NCI-H748 treated with DMSO at 0.1 percent for 48 hours (cell line): ENCODE measurements at places on chromosomes 2 and 18.
A peak's percentile ranks its signal among the peaks of the same experiment; 100 is the strongest.

- no peak for DNase-seq
Observed at GRCh38 chr2:109613081-109613921, 465 bp downstream of the SEPTIN10 start.

DNA sequence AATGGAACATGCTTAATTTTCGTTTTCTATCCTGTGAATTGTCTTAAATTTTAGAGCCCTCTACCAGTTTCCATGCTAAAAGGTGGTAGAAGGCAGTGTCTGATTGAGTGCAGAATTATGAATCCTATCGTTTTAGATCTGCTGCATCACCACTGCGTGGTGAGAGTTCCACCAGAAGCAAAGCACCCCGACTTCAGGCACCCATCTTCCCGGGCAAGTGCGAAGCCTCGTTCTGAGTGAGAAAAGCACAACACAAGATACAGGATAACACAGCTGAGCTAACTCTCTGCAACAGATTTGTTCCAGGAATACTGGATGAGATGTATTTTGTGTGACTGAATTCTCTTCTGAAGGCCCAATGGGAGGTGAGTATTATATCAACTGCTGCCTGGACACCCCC is 471.5 kb downstream of the EIPR1 start:
- no peak for DNase-seq

- DNase-seq: no peak
Observed at GRCh38 chr2:47012189-47012588, 96.6 kb upstream of the MCFD2 start.

DNA sequence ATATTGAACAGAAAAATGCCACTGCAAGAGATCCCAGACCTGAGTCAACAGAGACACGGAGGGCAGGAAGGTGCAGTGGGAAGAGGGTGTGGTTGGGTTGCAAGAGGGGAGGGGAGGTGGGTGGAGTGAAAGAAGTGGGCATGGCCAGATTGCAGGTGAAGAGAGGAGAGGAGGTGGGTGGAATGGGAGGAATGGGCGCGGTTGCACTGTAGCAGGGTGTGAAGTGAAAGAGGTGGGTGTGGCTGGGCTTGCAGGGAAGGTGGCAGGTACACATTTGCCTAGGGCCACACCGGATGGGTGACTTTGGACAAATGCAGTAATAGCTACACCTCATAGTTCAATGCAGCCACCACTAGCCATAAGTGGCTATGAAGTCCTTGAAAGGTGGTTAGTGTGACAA is 71.1 kb downstream of the DOCK10 start:
- peak; percentile 97 for DNase-seq

DNA sequence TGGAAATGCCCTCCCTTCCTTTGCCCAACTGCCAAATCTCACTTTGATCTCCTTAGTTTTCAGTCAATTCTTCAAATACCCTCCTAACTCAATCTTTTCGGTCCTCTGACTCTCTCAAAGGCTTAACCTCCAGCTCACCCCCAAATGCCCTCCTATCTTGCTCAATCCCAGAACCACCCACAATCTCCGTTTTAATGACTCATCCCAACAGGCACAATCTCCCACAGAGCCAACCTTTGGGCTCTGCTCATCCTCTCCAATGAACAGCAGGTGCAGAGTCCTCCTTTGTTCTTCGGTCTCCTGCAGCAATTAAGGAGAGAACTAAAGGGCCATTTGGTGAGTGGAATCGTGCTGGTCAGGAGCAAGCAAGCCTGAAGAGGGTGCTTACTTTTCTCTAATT is 366.1 kb upstream of the CRIM1 start:
- DNase-seq: no peak

DNA sequence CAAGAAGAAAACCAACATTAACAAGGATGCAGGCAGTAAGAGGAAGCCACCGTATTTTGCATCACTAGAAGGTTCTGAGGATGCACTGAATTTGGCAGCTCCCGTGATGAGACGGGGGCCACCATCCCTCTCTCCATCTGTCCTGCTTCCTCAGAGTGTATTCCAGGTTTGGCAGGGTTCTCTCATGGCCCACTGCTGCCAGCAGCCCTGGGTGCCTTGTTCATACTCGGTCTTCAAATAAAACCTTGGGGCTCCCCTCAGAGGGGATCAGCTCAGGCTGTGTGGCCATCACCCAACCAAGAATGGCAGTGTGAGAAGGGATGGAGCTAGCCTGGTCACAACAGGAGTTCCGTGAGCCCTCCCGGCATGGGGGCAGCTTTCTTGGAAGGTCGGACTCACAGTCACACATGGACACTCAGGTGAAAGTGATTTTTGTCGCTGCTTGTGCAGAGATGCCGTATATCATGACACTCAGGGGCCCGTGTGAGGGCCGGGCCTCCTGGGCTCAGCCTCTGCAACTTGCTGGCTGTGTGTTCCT is 12.8 kb upstream of the MBP start:
- no peak for DNase-seq

- no peak for DNase-seq
Observed at GRCh38 chr2:23524261-23524706, 139.3 kb downstream of the KLHL29 start.

DNA sequence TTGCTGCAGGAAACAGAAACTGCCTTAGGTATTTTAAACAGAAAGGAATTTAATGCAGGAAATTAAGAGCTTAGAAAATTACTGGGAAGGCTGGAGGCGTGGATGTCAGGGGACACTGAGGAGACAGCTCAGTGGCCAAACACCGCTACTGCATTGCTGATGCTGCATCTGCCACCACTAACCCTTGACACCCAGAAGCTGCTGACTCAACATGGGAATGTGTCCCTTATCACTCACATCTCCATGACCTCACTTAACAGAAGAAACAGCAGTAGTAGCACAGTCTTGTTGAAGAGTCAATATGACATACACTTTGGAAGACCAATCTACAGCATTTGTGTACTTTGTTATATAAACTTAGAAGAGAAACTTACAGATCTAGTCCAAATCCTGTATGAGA is 906.1 kb downstream of the SLC4A3 start:
- DNase-seq: no peak

GRCh38 chr2:190503088-190503487 is 31.4 kb downstream of the NEMP2 start:
- no peak for DNase-seq

- no peak for DNase-seq
Observed at GRCh38 chr18:69580107-69580506, 179.4 kb downstream of the DOK6 start.

- no peak for DNase-seq
Observed at GRCh38 chr2:149489452-149489851, 98.1 kb downstream of the MMADHC start.

- DNase-seq: peak; percentile 60
Observed at GRCh38 chr2:149329489-149330126, 779 bp upstream of the LYPD6 start.

DNA sequence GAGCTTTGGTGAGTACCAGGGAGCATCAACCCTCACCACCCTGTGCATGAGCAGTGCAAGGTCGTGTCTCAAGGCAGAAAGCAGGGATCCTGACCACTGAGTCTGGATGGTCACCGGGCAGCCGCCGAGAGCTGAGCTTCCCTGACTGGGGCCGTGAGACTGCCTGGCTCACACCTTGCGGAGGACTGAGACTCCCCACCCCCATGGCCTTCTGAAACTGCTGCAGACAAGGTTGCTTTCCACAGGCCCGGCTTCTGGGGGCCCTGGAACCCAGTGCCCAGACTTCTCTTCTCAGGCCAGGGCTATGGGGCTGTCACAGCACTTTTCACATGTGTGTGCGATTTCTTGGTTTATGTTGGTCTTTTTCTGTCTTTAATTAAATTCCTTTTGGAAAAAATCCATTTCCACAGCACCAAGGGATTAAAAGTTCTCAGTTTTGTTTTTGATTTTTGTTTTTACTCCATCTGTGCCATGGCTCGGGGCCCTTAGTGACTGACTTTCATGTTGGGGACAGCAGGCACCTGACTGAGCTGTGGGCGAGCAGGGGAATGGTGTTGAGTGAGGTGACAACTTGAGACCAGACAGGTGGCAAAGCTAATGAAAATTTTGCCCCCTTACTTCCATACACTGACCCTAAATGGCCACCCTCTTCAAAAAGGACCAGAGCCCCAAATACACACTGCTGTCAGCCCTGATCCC is 297.9 kb downstream of the CYP26B1 start:
- DNase-seq: no peak

DNA sequence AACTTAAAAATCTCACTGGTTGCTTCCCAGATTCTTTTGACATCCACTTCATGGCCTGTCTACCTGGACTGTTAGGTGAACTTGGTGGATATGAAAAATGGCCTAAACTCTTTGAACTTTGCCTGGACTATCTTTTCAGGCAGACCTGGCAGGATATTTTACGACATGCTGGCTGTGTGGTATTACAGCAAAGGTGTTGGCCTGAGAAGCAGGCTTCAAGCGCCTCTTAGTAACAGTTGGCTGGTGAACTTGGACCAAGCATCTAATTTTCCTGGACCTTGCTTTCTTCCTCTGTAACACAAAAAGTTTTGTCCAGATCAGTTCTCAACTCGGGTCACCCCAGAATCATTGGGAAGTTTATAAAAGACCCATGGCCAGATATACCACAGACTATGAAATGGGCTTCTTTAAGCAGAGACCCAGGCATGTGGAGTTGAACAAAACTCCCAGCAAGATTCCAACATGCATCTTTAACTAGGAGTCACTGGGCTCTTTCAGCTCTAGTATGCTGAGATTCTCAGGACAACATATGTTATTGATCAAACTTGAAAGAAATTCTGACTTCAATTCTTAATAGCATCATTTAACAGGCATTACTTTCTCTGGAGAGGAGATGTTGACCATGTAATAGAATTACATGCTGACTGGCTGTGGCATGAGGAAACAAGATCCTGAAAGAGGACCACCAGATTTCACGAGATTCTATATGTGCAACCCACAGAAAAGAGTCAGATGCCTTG is 4.4 kb downstream of the LYPD1 start:
- DNase-seq: no peak

- no peak for DNase-seq
Observed at GRCh38 chr2:98803405-98804264, 72.7 kb upstream of the MGAT4A start.

DNA sequence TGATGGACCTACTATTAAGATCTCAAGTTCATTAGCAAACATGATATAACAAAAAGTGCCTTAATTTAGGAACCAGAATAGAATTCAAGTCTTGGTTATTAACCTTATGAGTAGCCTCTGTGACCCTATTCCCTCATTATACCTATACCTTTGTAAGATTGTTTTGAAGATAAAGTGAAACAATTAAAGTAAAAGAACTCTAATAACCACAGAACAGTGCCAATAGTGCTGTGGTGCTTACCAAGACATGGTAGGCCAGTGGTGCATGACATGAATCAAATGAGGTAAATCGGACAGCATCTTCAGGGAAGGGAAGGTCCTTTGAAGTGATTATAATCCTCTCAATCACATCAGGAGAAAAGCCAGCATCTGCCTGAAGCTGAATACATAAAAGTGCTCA is 36.4 kb downstream of the METTL4 start:
- DNase-seq: no peak

GRCh38 chr2:85237849-85238565 is 89.8 kb downstream of the TGOLN2 start:
- no peak for DNase-seq

GRCh38 chr2:67650291-67651133 is 253.4 kb downstream of the ETAA1 start:
- no peak for DNase-seq

DNA sequence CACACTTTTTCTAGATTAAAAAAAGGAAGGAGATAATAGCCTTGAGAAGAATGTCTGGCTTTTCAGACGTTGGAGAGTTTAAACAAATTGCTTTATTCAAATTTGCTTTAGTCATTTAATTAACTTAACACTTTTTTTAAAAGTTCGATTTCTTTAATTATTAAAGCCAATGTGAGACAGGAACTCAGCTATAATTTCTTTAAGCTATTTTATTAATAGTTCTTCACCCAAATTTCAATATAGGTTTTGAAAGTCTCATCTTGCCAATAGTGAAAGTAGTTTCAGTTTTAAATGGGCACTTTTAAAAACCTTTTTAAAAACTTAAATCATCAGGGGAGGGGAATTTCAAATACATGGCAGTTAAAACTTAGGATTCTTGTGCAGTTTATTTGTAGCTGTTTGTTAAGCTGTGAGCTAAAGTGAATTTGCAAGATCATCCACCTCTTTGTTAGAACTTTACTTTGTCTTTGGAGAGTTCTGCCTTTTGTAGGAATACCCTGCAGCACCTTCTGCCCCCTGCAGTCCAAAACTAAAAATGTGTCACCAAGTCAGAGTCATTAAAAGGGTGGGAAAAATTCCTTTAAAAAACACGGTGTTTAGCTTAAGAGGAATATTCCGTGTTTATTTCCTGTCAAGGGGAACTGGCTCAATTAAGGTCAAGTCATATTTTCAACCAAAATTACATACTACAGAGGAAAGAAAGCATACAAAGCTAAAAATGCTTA is 4.6 kb downstream of the TGIF1 start:
- DNase-seq: peak; percentile 46

DNA sequence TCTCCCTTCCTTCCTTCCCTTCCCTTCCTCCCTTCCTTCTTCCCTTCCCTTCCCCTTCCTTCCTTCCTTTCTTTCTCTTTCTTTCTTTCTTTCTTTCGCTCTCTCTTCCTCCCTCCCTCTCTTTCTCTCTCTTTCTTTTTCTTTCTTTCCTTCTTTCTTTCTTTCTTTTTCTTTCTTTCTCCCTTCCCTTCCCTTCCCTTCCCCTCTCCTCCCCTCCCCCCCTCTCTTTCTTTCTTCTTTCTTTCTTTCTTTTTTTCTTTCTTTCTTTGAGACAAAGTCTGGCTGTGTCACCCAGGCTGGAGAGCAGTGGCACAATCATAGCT is 34.8 kb downstream of the GATA6 start:
- DNase-seq: no peak

DNA sequence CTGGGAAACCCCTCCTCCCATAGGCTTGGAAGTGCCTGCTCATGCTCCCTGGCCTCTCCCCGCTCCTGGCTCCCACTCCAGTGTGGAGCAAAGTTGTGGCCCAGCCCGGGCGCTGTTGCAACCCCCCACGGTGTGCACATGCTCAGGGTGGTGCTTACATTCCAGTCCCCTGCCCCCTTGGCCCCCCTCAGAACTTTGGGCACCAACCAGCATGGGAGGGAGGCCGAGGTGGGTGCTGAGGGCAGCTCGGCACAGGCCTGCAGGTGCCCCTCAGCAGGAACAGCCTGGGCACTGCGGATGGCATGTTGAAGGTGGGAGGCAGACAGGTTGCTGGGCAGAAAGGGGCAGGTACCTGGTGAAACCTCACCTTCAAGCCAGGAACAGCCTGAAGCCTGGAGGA is 125.3 kb downstream of the ARHGAP28 start:
- no peak for DNase-seq

GRCh38 chr2:221133941-221134340 is 438.2 kb downstream of the EPHA4 start:
- DNase-seq: no peak

DNA sequence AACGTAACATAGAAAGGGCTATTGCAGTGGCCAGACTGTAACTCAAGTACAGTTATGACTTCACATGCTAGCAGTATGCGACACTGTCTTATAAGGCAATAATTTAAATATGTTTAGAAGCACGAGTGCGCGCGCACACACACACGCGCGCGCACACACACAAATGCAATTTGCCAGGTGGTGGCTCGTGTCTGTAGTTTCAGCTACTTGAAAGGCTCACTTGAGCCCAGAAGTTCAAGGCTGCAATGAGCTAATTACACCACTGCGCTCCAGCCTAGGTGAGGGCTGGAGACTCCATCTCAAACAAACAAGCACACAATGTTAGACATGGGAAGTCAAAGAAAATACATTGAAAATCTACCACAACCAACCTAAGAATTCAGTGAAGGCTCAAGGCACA is 103.7 kb downstream of the USP34 start:
- DNase-seq: no peak
